ENCODE measurements at places on chromosomes 3 and 15.

DNA sequence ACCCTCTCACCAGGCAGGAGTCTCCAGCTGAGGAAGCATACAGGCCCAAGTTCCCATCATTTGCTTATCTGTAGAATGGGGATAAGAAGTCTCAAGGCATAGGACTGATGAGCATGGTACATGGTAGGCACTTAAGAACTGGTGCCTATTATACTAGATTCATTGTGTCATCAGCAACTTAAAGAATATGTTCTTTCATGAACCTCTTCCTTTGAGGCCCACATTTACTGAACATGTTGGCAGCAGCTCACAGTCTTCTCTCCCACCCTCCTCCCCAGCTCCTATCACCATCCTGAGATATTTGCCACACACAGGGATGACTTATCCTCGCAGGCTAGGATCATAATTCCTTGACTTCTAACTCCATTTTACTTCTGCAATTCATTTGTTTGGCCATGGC lies 142.5 kb downstream of the PDE8A start:
- DNase-seq = no peak

DNA sequence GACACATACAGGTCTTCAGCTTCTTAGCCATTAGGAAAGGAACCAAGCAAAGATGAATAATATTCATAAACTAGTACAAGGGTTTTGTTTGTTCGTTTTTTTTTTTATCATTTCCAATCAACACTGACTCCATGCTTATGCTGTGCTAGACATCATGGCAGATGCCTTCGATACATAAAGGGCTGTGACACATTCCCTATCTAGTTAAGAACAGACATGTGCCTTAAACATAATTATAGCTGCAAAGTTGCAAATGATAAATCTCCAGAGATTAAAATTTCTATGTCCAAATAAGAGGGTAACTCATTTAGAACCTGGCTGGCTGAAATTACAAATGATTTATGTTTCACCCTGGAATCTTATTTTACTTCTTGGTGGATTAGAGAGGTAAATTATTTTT lies 386.4 kb downstream of the LSAMP start:
- DNase-seq = no peak

- no peak for DNase-seq
Measured at GRCh38 chr3:151468284-151468917, 7.5 kb upstream of the IGSF10 start.

- no peak for DNase-seq
Measured at GRCh38 chr3:129596194-129597086, 10.0 kb downstream of the PLXND1 start.

- no peak for DNase-seq
Measured at GRCh38 chr3:125145751-125146475, 66.6 kb downstream of the SLC12A8 start.

DNA sequence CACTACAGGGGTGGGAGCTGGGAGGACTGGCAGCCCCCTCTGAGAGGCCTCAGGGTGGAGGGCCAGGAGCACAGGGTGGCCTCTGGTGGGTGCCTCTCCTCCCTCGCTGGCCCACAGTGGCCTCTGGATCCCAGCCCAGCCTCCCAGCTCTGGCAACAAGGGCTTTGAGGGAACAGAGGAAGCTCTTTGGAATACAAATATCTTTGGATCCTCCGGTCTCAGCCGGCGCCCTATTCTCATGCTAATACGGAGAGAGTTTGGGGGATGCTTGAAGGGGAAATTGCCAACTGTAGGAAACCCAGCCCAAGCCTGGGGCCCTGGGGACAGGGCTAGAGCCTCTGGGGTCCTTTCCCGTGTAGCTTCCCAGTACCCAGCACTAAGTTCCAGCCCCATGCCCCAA lies 33.4 kb upstream of the INSYN1 start:
- no peak for DNase-seq

GRCh38 chr3:49701388-49702077 lies 12.2 kb downstream of the RNF123 start:
- DNase-seq = no peak

- DNase-seq = no peak
Measured at GRCh38 chr3:113697500-113698090, 1.2 kb upstream of the USF3 start.

- DNase-seq = no peak
Measured at GRCh38 chr3:140145528-140145927, 210.5 kb downstream of the CLSTN2 start.

GRCh38 chr3:68893600-68894239 lies 38.6 kb downstream of the TAFA4 start:
- no peak for DNase-seq

- no peak for DNase-seq
Measured at GRCh38 chr3:116524453-116525210, 79.3 kb upstream of the LSAMP start.

DNA sequence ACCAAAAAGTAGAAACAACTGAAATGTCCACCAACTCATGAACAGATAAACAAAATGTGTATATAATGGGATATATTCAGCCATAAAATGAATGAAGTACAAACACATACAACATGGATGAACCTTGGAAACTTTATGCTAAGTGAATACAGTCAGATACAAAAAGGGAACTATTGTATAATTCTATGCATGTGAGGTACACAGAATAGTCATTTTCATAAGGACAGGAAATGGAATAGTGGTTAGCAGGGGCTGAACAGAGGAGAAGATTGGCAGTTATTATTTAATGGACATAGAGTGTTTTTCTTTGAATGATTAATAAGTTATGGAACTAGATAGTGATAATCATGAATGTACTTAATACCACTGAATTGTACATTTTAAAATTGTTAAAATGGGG lies 20.0 kb upstream of the TRANK1 start:
- DNase-seq = no peak

GRCh38 chr3:98807011-98807410 lies 43.9 kb downstream of the ST3GAL6 start:
- DNase-seq = no peak

DNA sequence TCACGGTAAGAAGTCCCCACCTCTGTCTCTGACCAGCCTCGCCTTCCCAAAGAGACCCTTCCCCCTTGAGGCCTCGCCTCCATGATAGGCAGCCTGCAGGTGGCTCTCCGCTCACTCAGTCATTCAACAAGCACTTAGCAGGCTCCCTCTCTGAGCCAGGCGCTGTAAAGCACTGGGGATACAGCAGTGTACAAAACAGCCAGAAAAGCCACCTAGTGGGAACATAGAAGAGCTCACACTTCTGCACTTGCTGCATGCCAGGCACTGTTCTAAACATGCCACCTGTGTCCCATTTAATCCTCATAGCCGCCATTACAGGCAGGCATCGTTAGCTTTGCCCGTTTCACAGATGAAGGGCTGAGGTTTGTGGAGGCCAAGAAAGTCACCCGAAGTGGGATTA lies 56.0 kb downstream of the SEMA3G start:
- no peak for DNase-seq

- no peak for DNase-seq
Measured at GRCh38 chr15:38041576-38041975, 107.1 kb downstream of the TMCO5A start.

GRCh38 chr3:42702982-42703694 lies 540 bp upstream of the HHATL start:
- no peak for DNase-seq

GRCh38 chr15:40233727-40234577 lies 4.9 kb upstream of the PAK6 start:
- DNase-seq = no peak

DNA sequence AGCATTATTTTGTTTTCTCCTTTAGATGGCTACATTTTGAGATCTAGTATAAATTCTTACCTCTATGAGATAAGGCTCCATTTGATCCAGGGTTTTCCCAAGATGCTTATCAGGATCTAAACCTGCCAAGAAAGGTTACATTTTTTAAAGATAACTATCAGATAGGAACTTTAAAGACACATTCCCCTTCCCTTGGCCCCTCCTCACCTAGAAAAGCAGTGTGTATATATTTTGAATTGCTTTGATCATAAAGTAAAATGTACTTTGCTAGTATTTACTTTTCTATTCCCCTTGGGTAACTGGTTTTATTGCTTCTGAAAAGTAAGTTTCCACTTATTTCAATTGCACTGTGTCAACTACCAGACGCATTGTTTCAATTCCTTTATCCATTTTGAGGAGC lies 135.2 kb downstream of the DPH6 start:
- DNase-seq = no peak

- no peak for DNase-seq
Measured at GRCh38 chr3:194973366-194974000, 287.8 kb downstream of the FAM43A start.

DNA sequence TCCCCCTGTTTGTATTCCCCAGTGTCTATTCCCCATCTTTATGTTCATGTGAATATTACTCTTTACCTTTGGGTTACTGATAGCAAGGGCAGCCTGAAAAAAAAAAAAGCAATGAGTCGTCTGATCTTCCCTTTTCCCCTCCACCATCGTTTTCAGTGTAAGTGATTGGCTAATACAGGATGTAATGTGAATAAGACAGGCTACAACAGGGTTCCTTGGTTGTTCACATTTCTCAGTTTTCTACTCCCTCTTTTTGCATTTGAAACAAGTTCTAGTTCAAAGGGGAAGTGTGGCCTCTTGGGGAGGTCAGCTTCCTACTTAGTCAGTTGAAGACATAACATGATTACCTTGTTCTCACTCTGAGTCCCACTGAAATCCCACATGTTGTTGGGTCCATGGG lies 278.0 kb upstream of the TRIM42 start:
- DNase-seq = no peak

DNA sequence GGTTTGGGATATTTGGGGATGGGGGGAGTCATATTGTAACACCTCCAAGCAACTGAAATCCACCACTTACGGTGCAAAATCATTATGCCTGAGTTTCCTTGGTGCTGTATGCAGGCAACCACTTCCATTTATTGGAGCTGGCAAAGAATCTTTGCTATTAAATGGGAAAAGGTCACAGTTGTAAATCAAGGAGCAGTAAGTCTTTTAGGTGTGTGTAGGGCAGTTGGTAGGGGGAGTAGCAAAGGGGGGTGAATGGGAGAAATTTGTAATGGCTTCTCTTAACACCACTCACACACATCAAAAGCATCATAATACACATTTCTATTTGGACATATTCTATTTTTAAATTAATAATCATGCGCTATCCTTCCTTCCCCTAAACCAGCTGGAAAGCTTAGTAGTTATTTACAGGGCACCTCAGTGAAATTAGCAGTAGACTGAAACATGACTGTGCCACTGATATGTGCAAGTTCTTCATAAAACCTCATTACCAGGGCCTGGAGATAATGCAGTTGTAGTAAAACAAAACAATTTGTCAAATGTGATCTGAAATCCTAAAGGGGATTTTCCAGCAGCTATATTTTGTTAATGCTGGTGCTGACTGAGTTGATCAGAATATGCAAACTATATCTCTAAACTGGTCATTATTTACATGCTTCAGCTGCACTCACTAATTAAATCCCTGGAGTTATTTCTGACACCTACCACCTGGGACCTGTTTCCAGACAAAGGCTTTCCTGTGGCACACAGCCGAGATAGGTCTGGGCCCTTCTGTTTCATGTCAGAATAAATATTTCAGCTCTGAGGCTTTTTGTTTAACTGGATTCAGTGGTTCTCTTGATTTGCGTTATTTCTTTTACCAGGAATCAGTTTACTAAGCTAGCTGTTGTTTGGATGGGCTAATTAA lies 90.1 kb downstream of the B3GALNT1 start:
- DNase-seq = no peak
